Mammary epithelial cell (primary cell): ENCODE measurements at places on chromosomes 16 and 17.

DNA sequence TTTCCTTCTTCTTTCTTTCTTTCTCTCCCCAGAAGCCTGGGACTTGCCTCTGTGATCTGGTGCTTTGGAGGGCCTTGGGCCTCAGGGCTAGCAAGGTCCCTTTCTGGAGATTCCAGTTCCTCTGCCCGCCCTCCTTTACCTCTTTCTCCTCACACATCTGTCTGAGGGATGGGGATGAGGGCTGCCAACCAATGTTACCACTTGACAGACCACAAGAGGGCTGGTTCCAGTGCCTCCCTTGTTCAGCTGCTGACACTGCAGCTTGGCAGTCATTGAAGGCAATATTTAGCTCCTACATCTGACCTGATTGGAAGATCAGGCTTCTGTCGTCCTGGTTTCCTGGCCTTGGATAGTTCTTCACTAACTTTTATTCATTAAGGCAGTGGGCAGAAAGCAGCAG is 3.6 kb upstream of the ZNF652 start:
- no peak for DNase-seq

- no peak for DNase-seq
Measured at GRCh38 chr17:33802349-33803198, 452.5 kb upstream of the CCL2 start.

- no peak for DNase-seq
Measured at GRCh38 chr17:9987779-9988585, 82.9 kb upstream of the RCVRN start.

DNA sequence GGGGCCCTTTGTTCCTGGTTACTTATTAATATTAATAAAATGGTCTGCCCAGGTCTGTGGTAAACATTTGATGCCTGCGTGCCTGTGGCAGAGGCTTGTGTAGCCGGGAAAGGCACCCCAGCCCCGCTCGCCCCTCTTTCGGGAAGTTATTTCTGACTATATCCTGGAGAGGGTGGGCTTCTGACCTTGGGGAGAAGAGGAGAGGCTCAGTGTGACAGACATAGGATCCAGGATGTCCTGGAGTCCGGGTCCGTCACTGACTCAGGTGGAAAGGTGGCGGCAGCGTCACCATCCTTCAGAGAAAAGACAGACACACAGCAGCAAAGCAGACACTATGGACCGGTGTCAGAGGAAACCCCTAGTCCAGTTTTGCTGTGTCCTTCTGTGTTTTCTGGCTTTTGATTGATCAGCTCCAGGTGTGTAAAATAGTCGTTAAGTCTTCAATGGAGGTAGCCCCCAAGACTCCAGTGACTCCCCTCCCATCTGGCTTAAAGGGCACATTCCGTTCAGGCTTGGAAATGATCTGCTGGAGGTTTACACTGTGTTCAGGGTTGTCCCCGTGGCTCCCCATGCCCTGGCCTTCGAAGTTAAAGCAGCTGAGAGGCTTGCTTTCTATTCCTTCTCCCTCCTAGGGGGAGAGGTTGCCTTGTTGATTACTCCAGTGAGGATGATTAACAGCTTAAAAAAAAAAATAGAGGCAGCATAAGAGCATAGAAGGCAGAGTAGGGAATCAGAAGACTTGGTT is 81.6 kb downstream of the CCDC182 start:
- no peak for DNase-seq

DNA sequence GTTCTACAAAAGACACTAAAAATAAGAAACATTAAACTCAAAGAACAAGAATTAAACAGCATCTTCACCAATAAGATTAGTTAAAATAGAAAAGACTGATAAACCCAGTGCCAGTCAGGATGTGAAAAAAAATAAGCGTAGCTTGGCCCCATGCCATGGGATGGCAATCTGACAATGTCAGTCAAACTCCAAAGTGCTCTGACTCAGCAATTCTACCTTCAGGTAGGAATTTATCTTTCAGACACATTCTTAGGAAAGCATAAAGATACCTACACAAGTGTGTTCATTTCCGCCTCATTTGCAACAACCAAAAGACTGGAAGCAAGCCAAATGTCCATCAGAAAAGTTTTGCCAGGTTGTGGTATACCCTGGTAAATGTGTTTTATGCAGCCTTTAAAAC is 9.1 kb upstream of the MPO start:
- DNase-seq: no peak

GRCh38 chr16:56851671-56852400 is 13.2 kb upstream of the SLC12A3 start:
- DNase-seq: no peak

- DNase-seq: no peak
Measured at GRCh38 chr17:83204230-83204725, 124.9 kb downstream of the METRNL start.

GRCh38 chr17:81309140-81309858 is 14.2 kb upstream of the SLC38A10 start:
- peak; percentile 12 for DNase-seq

DNA sequence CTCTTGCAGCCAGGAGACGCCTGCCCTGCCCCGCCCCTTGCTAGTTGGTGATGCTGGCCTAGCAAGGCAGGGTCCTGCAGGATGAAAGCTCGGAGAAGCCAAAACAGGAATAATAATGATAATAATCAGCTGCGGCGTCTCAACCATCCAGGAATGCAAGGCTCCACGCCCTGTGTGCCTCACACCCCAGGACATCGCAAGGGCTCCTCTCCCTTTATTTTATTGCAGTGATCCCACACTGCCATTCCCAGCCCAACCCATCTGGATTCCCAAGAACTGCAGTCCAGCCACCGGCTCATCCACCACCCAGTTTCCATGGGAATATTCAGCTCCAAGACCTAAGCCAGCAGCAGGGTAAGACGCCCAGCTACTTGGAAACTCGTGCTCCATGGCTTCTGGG is 21.0 kb upstream of the ZNF652 start:
- DNase-seq: no peak

- no peak for DNase-seq
Measured at GRCh38 chr17:46796524-46796923, 22.0 kb downstream of the WNT3 start.

- DNase-seq: no peak
Measured at GRCh38 chr17:11340803-11341202, 99.8 kb downstream of the SHISA6 start.

GRCh38 chr17:60149691-60150582 is at the start of gene CA4:
Gene CA4, plus strand, starts transcription at chr17:60149973. Its CDS starts 62 bp downstream, at chr17:60150035.
- DNase-seq: no peak

DNA sequence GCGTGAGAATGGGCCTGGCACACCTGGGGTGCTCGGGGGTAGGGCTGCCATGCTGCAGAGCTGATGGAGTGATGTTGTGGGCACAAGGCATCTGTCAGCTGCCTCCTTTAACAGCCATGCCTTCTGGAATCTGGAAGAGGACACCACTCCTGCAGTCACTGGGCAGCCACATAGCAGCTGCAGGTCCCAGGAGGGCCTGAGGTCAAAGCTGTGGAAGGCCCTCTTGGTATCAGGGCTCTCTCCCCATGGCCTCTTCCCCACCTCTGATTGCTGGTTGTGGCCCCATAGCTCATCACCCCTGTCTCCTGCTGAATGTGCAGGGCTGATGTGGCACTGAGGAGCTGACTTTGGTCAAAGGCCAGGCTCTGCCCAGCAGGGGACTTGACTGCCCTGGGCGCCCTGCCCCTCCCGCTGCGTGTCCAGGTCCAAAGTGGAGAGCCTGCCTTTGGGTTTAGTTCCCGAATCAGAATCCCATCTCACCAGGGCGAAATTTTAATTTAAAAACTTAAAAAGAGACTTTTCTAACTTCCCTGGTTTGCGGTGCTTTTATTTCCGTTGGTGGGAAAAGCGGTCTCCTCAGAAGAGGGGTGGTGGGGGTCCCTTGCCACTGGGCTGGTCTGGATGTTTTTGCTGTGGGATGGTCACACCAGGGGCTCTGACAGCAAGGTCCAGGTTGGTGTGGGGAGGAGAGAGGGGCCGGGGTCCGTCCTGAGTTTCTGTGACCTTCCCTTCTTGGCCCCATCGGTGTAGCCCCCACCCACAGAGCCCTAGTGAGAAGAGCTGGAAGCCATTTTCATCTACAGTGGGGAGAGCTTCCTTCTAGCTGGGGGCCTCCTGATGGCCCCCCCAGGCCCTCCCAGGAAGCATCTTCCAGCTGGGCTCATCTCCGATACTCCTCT is 5.9 kb downstream of the UBALD2 start:
- no peak for DNase-seq

DNA sequence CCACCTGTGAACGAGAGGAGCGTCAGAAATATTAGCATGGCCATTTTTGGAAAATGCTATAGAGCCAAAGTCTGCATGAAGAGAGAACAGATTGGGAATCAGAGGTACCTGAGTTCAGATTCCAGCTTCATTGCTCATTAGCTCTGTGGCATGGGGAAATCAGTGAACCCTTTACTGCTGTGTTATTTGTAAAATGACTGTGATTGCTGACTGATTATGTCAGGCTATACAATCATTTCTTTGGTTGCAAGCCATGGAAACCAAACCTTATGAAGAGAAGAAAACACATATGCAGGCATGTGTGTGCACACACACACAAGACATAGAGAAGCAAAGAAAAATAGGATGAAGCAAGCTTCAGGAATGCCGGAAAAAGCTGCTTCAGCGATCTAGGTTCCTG is 101.4 kb upstream of the HSBP1 start:
- peak; percentile 17 for DNase-seq

DNA sequence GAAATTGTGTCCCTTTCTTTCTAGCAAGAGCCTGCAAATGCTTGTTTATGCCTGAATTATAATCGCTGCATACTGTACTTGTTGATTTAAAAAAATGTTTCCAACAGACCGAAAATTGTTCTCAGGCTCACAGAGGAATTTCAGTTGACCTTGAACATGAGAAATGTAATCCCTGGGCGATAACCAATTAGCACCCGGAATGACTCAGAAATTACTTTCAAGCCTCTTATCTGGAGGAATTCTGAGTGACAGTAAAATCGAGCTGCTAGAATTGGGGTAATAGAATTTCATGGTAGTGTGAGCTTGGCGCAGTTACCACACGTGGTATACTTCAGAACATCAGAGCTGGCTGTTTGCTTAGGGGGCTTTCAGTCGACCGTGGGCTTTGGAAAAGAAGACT is 139.1 kb upstream of the CACNG3 start:
- no peak for DNase-seq

GRCh38 chr16:49644145-49644463 is 211.8 kb downstream of the ZNF423 start:
- DNase-seq: no peak
